Right hindlimb (tissue), 1 donor: ENCODE measurements at places on chromosomes 5 and 9.
A peak's percentile ranks its signal among the peaks of the same experiment; 100 is the strongest.

DNA sequence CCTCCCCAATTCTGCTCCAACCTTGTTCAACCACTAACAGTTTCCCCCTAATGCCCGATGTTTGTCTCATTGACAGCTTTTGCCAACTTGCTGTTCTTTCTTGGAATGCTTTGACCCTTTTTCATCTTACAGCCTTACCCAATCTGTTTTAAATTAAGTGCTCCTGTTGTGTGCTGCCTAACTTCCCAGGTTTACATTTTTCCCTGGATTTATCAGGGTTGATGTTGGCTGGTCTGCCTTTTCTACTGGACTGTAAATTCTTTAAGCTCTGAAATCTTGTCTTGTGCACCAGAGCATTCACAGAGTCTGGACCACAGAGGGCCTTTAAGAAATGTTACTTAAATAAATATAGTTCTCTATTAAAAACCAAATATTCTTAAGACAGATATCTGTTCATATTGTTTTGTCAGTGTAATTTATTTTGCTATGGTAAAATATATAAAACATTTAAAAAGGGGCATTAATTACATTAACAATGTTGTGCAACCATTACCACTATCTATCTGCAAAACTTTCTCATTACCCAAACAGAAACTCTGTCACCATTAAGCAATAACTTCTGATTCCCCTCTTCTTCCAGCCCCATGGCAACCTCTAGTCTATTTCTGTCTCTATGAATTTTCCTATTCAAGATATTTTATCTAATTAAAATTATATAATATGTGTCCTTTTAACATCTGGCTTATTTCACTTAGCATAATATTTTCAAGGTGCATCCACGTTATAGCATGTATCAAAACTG is 73.0 kb downstream of the OSTF1 start:
- DNase-seq: no peak

GRCh38 chr5:31186672-31187267 is 6.7 kb upstream of the CDH6 start:
- no peak for DNase-seq

DNA sequence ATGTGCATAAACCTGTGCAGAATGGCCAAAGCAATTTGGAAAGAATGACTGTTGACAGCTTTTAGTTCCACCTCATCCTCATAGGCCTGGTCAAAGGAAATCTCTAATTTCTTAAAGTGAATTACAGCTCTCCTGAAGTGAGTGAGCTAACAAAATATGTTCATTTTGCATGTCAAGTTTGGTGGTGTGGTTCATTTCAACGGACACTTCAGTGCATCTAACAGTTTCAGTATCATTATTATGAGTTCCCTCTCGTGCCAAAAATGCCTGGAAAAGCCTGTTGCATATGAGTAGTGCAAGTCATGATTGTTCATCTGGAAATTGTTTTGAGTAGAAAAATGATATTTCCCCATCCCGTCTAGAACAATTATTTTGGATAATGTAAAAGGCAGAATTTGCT is 53.2 kb upstream of the HMHB1 start:
- DNase-seq: no peak

- DNase-seq: no peak
These were observed 20.9 kb upstream of the CCDC112 start for GRCh38 chr5:115317320-115317719.

- DNase-seq: no peak
These were observed 21.8 kb upstream of the RLN1 start for GRCh38 chr9:5361326-5362010.

- DNase-seq: no peak
These were observed 72.0 kb downstream of the KIF24 start for GRCh38 chr9:34256987-34257585.

DNA sequence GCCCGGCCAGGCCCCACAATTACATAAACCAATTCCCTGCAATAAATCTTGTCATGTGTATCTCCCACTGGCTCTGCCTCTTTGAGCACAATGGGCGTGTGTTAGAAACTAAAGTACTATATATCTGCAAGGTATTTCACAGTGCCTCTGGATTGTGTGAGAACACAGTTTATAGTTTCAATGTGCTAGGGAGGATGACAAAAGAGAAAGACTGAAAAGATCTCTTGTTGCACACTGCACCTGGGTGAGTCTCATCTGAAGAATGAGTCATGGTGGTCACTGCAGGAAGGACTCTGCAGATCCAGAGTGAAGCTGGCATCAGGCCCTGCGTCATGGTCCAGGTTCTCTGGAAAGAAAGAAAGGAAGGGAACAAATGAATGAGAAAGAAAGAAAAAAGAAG is 20.7 kb upstream of the CTSV start:
- DNase-seq: no peak

- DNase-seq: no peak
These were observed 41.9 kb upstream of the RIC1 start for GRCh38 chr9:5587024-5587423.

GRCh38 chr9:13480693-13481092 is 201.2 kb upstream of the MPDZ start:
- no peak for DNase-seq

- DNase-seq: no peak
These were observed 724.3 kb downstream of the PRELID2 start for GRCh38 chr5:145110834-145111233.

DNA sequence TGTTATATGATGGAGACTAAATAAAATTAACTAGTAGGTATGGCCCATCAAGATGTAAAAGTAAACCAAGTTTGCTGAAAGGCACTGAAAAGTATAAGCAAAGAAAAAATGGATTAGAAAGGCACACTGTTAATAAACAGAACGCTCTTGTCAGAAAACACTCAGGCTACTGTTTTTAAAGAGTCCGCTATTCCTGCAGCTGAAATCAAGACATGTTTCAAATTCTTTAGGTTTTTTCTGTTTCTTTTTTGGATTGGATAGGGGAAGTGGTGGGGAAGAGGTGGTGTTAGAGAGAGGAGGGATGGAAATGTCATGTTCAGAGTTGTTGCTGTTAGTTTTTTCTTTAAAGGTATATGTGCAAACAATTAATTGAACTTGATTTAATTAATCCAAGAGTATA is 17.5 kb downstream of the OSTF1 start:
- DNase-seq: no peak

- DNase-seq: no peak
These were observed 54.1 kb downstream of the MAN2A1 start for GRCh38 chr5:109743770-109744212.

GRCh38 chr9:70228611-70229010 is 30.2 kb upstream of the SMC5 start:
- no peak for DNase-seq

- DNase-seq: no peak
These were observed 100.6 kb downstream of the ARHGAP26 start for GRCh38 chr5:142870532-142871362.

GRCh38 chr5:78496373-78496772 is 136.0 kb downstream of the SCAMP1 start:
- DNase-seq: no peak

DNA sequence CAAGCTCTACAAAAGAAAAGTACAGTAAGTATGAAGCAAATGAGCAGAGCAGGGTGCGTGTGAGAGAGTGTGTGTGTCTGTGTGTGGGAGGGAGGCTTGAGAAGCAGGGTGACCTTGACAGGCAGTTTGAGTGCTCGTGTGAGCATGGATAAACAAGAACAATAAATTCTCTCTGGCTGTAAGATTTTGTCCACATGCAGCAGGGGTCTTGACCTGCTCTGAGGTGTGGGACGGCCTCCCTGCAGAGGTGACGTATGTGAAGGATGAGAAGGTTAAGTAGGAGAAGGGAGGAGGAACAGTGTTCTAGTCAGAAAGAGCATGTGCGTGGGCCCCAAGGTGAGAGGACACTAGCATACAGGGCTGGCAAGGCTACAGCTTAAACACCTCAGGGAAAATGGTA is 49.0 kb downstream of the SPTLC1 start:
- DNase-seq: no peak

- no peak for DNase-seq
These were observed 47.0 kb downstream of the PLK2 start for GRCh38 chr5:58412932-58413331.

DNA sequence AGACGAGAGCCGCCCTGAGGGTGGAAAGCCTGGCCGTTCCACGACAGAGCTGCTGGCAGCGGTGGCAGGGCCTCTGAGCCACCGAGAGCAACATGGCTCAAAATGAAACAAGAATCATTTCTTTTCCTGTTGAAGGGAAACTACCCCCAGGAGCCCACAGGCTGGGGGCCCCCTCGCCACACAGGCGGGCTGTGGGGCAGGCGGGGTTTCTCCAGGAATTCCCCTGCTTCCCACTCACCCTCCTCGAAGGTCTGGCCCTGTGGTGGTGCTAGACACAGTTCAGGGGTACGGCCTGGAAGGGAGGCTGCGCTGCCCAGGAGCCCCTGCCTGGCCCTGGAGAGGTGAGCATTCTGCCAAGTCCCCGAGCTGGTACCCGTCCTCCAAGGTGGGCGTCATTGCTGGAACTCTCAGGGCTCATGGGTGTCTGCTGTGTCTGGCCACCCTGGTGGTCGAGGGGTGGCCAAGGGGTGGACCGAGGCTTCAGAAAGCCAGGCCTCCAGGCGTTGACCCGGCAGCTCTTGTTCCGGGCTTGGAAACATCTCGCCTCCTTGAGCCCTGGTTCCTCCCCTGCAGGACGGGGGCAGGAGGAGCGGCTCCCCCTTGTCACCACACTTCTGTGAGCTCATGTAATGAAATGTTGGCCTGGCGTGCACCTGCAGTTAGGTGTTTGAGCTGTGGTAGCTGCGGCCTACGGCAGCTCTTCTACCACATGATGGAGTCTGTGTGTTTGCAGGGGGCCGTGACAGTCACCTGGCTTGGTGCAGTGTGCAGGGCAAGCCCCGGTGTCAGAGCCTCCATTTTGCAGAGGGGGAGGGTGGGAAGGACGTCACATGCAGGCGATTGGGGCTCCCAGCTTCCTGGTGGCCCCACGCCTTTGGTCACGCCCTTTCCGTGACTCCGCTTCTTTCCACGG is 65.3 kb downstream of the RXRA start:
- no peak for DNase-seq

GRCh38 chr5:43305948-43306565 is 7.2 kb downstream of the HMGCS1 start:
- no peak for DNase-seq

- peak; percentile 21 for DNase-seq
These were observed 36.5 kb upstream of the EGFL7 start for GRCh38 chr9:136626066-136626725.

GRCh38 chr5:93954421-93955069 is 213.1 kb upstream of the POU5F2 start:
- DNase-seq: no peak

GRCh38 chr9:34623374-34624235 is 3.3 kb upstream of the DCTN3 start:
- DNase-seq: no peak

DNA sequence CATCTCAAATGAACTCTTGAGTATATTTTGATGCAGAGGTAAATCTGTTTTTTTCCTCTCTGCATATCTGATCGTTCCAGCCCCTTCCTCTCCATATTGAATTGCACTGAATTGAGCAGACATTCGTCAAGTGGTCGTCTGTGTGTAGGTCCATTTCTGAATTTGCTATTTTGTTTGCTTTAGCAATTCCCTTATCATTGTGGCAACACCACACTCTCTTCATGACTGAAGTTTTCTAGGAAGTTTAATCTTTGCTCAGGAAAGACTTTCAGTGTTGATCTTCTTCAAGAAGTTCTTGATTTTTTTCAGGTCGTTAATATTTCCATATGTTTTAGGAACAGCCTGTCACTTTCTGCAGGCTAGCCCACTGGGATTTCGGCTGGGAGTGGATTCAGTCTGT is 132.0 kb downstream of the WNK2 start:
- DNase-seq: no peak

DNA sequence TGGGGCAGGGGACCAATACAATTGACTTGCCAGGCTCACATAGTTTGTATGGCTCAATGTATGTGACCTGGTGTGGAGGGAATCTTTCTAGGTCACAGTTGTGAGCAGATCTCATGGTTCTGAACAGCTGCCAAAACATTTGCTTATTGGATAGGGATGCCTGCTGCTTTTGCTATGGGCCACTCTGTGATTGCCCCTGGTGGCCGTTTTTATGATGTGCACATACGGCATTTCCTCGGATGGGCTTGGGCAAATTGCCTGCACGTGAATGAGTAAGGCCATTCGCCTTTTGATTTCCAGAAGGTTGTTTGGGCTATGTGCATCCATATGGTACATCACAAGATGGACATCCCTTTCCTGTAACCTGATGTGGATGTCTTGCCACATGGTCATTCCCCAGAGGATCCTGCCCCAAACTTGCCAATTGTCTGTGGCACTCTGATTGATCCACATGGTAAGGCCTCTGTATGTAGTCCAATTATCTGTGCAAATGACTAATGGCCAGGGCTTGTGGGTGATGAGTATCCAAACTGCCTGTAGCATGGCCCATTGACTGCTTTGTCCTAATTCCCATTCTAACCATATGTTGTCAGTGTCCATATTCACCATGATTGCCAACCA is 10.7 kb upstream of the SLC22A4 start:
- no peak for DNase-seq
